ENCODE measurements at places on chromosomes 13 and 19. TPM values are rescaled to one million over a fixed set of nuclear protein-coding genes. Genes with fewer than 3 reads are reported as not detected.

The MIA gene
- total RNA-seq: 5.7 TPM

The LILRB3 gene
- total RNA-seq: 1.8 TPM

The THAP8 gene
- total RNA-seq: 2.3 TPM

The GPC6 gene
- total RNA-seq: not detected

The SRRM5 gene
- 0.74 TPM for total RNA-seq

The ZNF382 gene
- 12.3 TPM for total RNA-seq

The ZNF229 gene
- total RNA-seq: 0.05 TPM

The ZNF737 gene
- 9.5 TPM for total RNA-seq

The CEACAM20 gene
- not detected for total RNA-seq

The MED26 gene
- total RNA-seq: 19.3 TPM

The ZNF470 gene
- 6.9 TPM for total RNA-seq

The CRX gene
- not detected for total RNA-seq

The ZNF729 gene
- not detected for total RNA-seq

The NKPD1 gene
- 0.40 TPM for total RNA-seq

The ATXN8OS gene
- total RNA-seq: not detected

The SLC10A2 gene
- total RNA-seq: not detected

The GRIN2D gene
- 1.2 TPM for total RNA-seq

The FSTL3 gene
- 9.1 TPM for total RNA-seq

The UCHL3 gene
- total RNA-seq: 31.4 TPM

The JSRP1 gene
- total RNA-seq: 1.0 TPM

The NCAN gene
- not detected for total RNA-seq

The CPAMD8 gene
- 0.11 TPM for total RNA-seq

The GNG7 gene
- 0.29 TPM for total RNA-seq

The ZNF99 gene
- total RNA-seq: not detected

The LILRA5 gene
- total RNA-seq: not detected

The GJB2 gene
- 84.4 TPM for total RNA-seq

The SLAIN1 gene
- total RNA-seq: 34.4 TPM

The PLPPR3 gene
- not detected for total RNA-seq

The ZNF154 gene
- total RNA-seq: 5.6 TPM

The PGLYRP2 gene
- total RNA-seq: 0.11 TPM

The NALCN gene
- total RNA-seq: not detected

The LGI4 gene
- not detected for total RNA-seq

The ZNF793 gene
- 4.4 TPM for total RNA-seq

The SYNGR4 gene
- not detected for total RNA-seq

The EDDM13 gene
- total RNA-seq: 1.0 TPM

The CYP2F1 gene
- not detected for total RNA-seq

The ZNF541 gene
- 0.04 TPM for total RNA-seq

The LRRC25 gene
- total RNA-seq: not detected

The NANOS3 gene
- total RNA-seq: 1.2 TPM

The SPTBN4 gene
- total RNA-seq: 16.4 TPM

The ZNF112 gene
- total RNA-seq: not detected

The MISP gene
- 0.50 TPM for total RNA-seq
